Endothelial cell (in vitro differentiated cells): ENCODE measurements at places on chromosomes 1 and 21.

GRCh38 chr1:241997401-241997998 lies 1.4 kb downstream of the MAP1LC3C start:
- DNase-seq = no peak

DNA sequence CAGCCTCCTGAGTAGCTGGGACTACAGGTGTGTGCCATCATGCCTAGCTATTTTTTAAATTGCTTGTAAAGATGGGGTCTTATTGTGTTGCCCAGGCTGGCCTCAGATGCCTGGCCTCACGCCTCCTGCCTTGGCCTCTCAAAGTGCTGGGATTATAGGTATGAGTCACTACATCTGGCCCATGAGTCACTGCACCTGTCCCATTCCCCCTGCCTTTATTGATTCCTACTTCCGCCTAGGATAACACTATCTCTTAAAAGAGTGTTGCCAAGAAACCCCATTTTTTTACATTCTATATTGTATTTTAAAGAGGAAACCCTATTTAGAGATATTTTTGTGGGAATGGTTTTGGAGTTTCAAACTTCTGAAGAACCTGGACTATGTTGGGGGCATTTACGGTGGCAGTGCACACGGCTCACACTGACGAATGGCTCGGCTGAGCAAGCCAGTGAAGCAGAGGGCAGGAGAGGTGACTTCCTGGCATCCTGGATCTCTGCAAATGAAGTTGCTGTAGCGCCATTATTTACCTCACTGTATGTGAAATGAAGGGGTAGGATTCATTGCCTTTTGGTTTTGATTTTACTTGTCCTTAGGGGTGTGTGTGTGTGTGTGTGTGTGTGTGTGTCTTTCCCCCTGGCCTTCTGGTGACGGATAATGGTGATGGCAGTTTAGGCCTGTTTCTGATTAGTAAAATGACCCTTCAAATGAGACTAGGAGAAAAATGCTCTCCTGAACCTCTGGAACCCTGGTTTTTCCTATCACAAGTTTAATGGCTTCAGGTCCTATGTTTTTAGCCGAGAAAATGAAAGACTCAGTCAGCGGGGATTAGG lies 22.5 kb downstream of the KIF26B start:
- no peak for DNase-seq

DNA sequence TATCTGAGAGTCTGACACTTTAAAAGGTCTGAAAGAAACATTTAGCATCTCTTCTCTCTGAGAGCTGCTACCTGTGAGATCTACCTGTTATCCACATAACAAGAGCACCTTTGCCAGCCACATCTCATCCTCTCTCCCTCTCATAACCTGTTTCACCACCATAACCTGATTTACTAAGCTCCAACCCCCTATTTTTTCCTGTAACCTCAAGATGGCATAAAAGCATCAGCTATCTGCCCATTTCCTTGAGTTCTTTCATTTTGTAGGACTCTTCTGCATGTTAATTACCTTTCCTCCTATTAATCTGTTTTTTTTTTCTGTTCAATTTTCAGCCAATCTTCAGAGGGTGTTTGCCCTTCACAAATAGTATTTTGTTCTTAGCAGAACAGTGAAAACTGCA lies 136.5 kb upstream of the KCNK1 start:
- no peak for DNase-seq

DNA sequence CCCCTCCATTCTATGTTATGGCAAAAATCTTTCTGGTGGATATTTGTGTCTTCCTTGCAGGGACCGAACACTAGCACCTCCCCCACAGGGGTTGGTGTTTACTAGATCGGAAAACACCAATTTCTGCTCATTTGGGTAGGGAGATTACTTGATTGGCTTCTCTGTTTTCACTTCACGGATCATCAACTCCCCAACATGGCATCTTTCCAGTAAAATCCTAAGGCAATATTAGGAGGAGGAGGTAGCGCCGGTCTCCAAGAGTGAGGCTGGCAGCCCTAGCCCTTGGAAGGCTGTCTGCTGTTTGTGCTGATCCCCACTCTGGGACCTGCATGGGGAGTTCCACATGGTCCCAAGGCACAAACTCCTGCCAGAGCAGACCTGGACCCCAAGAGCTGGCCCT lies 12.2 kb downstream of the VASH2 start:
- no peak for DNase-seq

- no peak for DNase-seq
Measured at GRCh38 chr1:8408151-8408839, 90.4 kb downstream of the SLC45A1 start.
